Right kidney (tissue), 9 donors: ENCODE measurements at places on chromosomes 2 and 18.

DNA sequence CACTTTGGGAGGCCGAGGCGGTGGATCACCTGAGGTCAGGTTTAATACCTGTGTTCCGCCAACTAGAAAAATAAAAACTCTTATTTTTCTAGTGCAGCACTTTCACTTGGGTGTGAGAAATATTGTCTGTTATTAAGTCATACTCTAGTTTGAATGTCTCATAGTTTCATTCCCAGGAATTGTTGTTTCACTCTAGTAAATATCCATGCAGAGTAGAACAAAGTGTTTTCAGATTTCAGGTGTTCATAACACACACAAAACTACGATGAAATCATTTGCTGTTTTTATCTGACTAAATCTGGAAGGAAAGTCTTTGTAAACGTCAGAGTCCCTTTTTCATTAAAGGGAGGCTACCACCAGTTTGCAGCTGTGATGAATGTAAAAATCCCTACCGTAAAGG, 4.0 kb downstream of the FAM117B start:
- DNase-seq = no peak

DNA sequence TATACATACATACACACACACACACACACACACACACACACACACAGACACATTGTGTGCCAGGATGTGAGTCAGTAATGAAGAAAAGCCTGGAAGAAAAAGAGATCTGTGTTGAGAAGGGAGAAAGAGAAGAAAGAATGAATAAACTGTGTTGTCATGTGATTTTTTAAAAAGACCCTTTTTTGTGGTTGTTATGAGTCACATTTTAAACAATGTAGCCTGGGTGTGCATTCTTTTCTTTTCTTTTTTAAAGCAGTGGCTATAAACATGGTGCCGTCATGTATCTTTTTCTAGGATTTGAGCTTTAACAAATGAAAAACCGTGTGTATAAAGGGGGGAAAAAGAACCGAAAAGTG, 87.2 kb downstream of the NRP2 start:
- DNase-seq = no peak

- DNase-seq = no peak
Observed at GRCh38 chr2:54531558-54531957, 75.4 kb downstream of the SPTBN1 start.

DNA sequence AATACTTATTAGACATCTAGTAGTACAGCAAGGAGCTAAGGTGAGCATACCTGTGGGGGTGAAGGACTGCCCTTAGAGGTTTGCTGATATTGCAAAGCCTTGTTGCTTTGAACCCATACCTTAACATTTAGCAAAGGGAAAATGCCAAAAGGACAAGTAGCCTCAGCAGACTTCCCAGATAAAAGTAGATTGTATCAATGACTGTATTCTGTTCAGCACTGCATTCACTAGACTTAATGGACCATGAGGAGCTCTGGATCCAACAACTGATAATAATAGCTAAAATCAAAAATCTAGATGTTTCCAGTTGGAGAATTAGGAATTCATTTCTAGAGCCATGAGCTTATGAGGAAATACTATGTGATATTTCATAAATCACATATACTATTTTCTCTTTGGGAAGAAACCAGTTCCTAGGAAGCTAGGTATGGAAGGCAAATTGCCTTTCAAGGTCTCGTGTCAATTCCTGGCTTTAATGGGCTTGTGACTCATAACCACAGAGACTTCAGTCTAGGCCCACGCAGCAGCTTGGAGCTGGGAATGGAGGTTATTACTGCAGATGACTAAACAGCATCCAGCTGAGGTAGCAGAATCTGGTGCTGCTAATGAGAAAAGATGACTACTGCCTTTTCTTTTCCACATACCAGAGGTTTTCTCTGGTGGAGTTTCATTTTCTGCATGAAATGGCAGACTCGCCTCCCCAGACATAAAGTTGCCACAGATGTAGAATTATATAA, 191.2 kb upstream of the NABP1 start:
- DNase-seq = no peak

DNA sequence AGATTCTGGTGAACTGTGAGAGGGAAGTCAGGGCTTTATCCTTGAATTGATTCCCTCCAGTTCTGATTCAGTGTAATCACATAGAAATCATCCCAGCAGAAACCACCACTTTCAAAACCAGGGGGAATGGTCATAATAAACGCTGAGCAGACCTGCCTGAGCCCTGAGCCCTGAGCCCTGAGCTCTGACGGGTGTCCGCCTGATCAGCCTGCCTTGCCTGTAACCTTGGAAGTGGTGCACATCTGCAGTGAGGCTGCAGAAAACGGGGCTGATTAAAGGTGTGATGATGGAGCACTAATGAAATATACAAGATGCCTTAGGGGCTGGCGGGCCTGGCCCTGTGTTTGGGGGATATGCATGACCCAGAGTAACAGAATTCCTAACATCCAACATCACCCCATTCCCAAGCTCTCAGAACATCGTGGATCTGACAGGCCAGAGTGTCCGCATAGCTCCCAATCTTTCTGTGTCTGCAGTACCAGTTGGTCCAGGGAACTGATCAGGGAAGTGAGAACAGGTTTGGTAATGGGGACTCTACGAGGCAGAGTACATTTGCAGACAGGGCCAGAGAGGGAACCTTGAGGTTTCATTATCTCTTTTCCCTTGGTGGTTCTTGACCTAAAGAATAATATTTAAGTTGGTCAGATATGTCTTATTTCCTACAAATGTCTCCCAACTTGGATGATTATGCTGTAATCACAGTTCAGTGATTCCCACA, 37.8 kb downstream of the KCTD18 start:
- DNase-seq = no peak

GRCh38 chr2:237218756-237219155, 133.1 kb downstream of the COPS8 start:
- no peak for DNase-seq

- DNase-seq = no peak
Observed at GRCh38 chr2:171044416-171044815, 115.4 kb downstream of the GORASP2 start.

- DNase-seq = no peak
Observed at GRCh38 chr2:67719351-67719750, 322.2 kb downstream of the ETAA1 start.

- DNase-seq = no peak
Observed at GRCh38 chr2:96501471-96501874, 3.7 kb downstream of the NEURL3 start.

DNA sequence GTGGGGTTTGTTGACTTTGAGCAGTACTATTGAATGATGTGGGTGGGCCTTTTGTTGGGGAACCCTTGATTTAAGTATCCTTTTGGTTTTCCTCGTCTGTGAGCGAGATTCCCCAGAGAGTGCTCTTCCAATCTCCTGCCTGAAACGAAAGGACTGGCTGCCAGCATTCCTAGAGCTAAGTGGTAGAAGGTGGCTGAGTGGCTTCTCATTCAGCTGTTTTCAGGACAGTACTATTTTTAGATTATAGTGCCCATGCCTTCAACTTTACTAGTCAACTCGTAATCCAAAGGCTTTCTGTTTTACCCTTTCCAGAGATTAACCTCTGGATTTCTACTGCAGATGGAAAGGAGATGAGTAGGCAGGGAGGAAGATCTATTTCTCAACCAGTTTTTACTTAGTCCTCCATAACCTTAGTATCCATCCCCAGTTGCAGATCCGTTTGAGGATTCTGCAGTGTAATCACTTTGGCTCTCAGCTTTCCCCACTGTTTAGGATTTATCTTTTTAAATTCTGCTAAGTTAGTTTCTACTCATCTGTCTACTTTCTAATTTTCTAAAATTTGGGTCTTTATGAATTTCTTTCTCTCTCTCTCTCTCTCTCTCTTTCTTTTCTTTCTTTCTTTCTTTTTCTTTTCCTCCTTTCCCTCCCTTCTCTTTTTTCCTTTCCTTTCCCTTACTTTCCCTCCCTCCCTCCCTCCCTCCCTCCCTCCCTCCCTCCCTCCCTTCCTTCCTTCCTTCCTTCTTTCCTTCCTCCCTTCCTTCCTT, 9.2 kb downstream of the SLC4A1AP start:
- no peak for DNase-seq
